ENCODE measurements at places on chromosomes 16 and 17.

DNA sequence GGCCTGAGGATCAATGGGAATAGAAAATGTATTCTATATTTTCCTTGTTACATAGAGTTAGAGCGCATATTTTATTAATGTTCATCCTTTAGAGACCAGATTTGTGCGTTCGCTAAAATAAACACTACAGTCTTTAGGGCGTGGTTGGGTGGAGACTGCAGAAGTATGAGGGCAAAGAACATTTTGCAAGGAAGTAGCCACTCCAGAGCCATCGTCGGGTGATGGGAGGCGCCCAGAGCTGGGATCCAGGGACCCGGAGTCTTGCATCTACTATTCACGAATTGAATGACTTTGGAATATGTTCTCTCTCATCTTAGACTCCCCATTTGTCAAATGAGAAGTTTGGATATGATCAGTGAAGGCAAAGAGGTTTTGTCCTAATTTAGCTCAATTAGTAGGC lies 154.2 kb upstream of the IRX6 start:
- H3K27me3 ChIP-seq, result no peaks in the 10 kb centered on the region
- no peaks in the 10 kb centered on the region for H3K36me3 ChIP-seq
- no peak overlapping the region for H3K27ac ChIP-seq
- H3K4me3 ChIP-seq, result no peak overlapping the region
- H3K4me1 ChIP-seq, result no peaks in the 10 kb centered on the region
- no peak for DNase-seq

- H3K27ac ChIP-seq, result no peak overlapping the region
- no peaks in the 10 kb centered on the region for H3K36me3 ChIP-seq
- no peak for DNase-seq
- no peaks in the 10 kb centered on the region for H3K4me1 ChIP-seq
These were observed 92.5 kb downstream of the IRF8 start for GRCh38 chr16:85991425-85991824.

DNA sequence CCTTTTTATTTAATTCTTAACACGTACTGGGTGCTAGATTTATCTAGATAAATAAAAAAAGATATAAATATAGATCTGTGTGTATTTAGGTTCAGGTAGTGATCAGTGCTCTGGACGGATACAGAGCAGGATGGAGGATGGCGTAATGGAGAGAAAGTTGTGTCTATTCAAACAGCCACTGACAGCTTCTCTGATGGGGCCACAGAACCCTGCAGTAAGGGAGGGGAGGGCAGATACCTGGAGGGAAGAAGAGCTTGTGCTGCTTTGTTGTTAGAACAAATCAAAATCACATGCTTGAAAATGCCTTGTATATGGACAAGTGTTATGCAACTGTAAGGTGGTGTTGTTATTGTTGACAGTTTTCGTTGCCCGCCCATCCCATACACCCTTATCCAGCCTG lies 170.2 kb downstream of the UTP18 start:
- no peak overlapping the region for H3K4me3 ChIP-seq
- no peak overlapping the region for H3K27ac ChIP-seq
- H3K36me3 ChIP-seq, result peaks cover 2% of the 10 kb centered on the region
- no peak for DNase-seq
- no peaks in the 10 kb centered on the region for H3K4me1 ChIP-seq

DNA sequence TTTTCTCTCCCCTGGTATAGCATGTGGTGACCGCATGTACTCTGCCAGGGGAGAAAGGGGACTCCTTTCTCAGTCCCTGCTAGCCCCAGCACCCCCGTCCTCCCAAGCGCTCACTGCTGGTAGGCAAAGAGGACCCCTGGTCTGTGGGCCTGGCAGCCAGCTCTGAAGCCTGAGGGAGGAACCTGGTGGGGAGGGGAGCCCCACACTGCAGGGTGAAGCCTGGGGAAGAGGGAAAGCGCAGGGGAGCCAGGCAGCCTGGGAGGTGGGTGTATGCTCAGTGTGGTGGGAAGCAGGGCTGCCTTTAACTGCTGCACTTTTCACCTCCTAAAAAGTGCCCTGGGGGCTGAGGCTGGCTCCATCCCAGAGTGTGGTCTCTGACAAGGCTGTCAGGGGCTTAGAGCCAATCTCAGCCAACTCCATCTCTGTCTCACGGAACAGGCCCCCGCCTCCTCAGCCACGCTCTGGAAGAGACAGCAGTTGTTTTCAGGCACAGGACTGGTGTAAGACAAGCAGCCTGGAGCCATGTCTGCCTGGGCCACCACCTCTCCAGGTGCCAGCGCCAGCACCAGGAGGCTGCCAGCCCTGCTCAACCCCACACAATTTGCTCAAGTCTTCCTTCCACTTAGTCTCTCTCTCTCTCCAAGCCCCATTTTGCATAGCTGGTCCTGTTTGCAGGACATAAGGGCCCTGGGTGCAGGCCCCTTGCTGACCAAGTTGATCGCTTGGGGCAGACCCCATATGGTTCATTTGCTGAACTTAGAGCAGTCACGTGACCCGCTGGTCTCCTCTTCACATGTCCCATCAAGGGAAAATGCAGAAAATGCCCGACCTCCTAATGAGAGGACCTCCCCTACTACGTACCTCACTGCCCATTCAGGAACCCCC lies 14.7 kb upstream of the TBX2 start:
- H3K27ac ChIP-seq, result no peak overlapping the region
- peaks cover 2% of the 10 kb centered on the region for H3K4me1 ChIP-seq
- H3K4me3 ChIP-seq, result no peak overlapping the region
- no peak for DNase-seq
- H3K36me3 ChIP-seq, result no peaks in the 10 kb centered on the region
- no peaks in the 10 kb centered on the region for H3K27me3 ChIP-seq

GRCh38 chr16:84413244-84414004 lies 45.1 kb downstream of the ATP2C2 start:
- H3K4me3 ChIP-seq, result no peak overlapping the region
- H3K36me3 ChIP-seq, result no peaks in the 10 kb centered on the region
- H3K4me1 ChIP-seq, result peaks cover 20% of the 10 kb centered on the region
- no peak overlapping the region for H3K27ac ChIP-seq
- DNase-seq, result no peak

GRCh38 chr16:84022644-84023043 lies 20.0 kb downstream of the SLC38A8 start:
- H3K27ac ChIP-seq, result no peak overlapping the region
- H3K4me3 ChIP-seq, result no peak overlapping the region
- DNase-seq, result no peak
- H3K27me3 ChIP-seq, result no peaks in the 10 kb centered on the region

GRCh38 chr17:79843816-79844800 lies 4.9 kb upstream of the CBX4 start:
- peaks cover 60% of the 10 kb centered on the region for H3K27me3 ChIP-seq
- H3K4me3 ChIP-seq, result peak overlapping the region; percentile 79
- H3K27ac ChIP-seq, result no peak overlapping the region
- H3K4me1 ChIP-seq, result peaks cover 17% of the 10 kb centered on the region
- H3K36me3 ChIP-seq, result no peaks in the 10 kb centered on the region
- DNase-seq, result no peak

- no peak for DNase-seq
- H3K27ac ChIP-seq, result no peak overlapping the region
- H3K36me3 ChIP-seq, result no peaks in the 10 kb centered on the region
- H3K4me3 ChIP-seq, result no peak overlapping the region
These were observed 366.2 kb upstream of the EEF2KMT start for GRCh38 chr16:5463820-5464219.

- H3K4me3 ChIP-seq, result no peak overlapping the region
- H3K4me1 ChIP-seq, result no peaks in the 10 kb centered on the region
- H3K36me3 ChIP-seq, result no peaks in the 10 kb centered on the region
- H3K27ac ChIP-seq, result no peak overlapping the region
- DNase-seq, result no peak
These were observed 62.6 kb upstream of the SDK2 start for GRCh38 chr17:73706858-73707257.

Measured in neuronal stem cell (in vitro differentiated cells).